Erythroblast (primary cell): ENCODE measurements at places on chromosomes 2 and 18.

DNA sequence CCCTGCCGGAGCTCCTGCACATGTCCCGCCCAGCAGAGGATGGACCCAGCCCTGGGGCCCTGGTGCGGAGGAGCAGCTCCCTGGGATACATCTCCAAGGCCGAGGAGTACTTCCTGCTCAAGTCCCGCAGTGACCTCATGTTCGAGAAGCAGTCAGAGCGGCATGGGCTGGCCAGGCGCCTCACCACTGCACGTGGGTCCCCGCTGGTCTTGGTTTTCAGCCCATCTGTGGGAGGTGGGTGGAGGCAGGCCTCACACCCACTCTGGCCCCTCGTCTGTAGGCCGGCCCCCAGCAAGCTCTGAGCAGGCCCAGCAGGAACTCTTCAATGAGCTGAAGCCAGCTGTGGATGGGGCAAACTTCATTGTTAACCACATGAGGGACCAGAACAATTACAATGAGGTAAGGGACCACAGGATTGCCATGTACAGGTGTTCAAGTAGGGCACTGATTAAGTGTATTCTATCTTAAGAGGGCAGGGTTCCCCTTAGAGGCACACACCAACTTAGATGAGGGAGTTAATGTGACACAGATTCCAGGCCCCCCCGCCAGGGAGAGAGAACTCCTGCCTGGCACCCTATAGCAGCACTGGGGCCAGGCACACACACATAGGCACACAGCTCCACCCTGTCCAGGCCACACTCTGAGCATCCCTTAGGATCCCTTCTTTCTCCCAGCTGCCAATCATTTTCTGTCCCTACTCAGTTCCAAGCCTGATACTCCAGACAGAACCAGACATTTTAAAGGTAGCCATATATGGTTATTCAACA, 5.4 kb upstream of the CHRNG start:
- no peak for DNase-seq

GRCh38 chr18:48113691-48114090, 183.2 kb upstream of the SMAD2 start:
- no peak for DNase-seq

GRCh38 chr18:41025666-41026065, 929.4 kb upstream of the PIK3C3 start:
- DNase-seq, result no peak

GRCh38 chr2:635687-636621, 41.3 kb downstream of the TMEM18 start:
- no peak for DNase-seq

- no peak for DNase-seq
These were observed 66.1 kb downstream of the CHST9 start for GRCh38 chr18:27118973-27119372.

GRCh38 chr2:36478332-36478738, 119.6 kb downstream of the FEZ2 start:
- DNase-seq, result peak; percentile 63

DNA sequence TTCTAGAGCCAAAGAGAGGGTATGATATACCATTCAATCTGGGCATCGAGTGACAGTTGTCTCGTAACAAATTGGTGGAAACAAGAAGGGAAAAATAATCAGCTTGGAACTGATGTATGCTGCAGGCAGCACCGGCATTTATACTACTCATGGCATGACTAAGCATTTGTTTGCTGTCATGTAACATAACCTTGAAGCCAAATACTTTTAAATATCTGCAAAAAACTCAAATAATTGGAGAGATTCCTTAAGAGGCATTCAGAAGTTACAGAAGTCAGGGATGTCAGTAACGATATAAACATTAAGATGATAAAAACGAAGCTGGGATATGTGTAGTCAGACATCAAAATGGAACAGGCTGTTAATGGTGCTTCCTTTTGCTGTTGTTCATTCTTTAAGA, 157.3 kb upstream of the MMADHC start:
- DNase-seq, result peak; percentile 12

DNA sequence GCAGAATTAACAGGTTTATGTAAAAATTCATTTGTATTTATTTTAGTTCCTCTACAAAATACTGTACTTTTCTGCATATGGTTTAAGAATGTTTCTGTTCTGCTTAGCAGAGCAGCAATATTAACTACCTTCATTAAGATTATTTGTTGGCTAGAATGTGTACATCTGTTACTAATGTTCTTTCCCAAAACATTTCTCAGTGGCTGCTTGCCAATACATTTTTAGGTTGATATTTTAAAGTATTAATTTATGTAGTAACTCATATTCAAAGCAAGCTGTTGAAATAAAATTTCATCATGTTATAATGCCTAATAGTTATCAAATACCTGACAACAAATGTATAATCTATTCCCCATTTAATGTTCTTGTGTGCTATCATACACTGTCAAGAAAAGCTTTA, 40.3 kb downstream of the PRKD3 start:
- no peak for DNase-seq

- DNase-seq, result no peak
These were observed 12.4 kb upstream of the ANKRD44 start for GRCh38 chr2:197322724-197323720.

- no peak for DNase-seq
These were observed 26.1 kb downstream of the NPC1 start for GRCh38 chr18:23560186-23560585.

DNA sequence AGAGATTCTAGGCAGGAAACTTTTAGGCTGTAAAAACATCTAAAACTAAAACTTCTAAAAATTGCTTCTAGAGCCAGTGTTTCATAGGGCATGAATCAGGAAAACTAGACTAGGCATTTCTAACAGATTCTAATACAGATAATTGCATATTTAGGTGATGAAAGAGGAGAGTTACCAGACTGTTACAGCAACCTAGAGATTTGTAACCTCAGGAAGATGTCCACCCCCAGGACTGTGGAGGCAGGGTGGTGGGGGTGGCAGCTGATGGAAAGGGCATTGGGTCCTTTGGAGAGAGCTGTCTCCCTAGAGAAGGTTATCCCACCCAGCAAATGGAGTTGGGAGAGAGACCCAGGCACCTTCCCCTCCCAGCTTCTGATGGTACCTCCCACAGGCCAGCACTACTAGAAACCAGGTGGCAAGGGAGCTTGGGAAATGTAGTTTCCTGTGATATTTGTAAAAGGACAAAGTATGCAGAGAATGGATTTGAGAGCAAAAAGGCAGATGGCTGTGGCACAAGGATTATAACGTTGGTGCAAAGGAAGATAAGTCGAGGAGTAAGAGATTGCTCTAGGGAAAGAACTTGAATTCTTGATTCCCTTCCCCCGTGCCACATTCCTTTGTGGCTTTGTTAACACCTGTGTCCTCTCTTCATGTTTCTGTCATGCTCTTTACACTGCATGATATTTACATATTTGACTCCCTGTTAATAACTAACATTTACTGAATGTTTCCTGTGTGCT, 75.6 kb upstream of the MGAT5 start:
- no peak for DNase-seq

DNA sequence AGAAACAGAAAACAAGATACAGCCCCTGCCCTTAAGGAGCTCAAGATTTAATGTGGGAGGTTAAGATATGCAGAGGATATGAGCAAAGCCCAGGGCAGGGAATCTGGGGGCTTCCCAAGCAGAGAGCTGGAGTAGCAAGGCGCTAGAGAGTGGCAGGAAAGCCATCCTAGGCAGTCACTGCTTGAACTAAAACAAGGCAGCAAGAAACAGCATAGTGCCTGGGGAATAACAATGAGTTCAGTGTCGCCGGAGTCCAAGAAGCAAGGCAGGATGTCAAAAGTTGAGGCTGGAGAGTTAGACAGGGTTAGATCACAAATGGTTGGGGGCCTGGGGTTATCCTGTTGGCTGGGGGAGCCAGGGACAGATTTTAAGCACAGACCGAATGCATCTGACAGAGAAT, 24.6 kb downstream of the CDH2 start:
- no peak for DNase-seq

- no peak for DNase-seq
These were observed 548.0 kb upstream of the SALL3 start for GRCh38 chr18:78431606-78432005.

GRCh38 chr2:189131991-189132390, 47.6 kb downstream of the COL5A2 start:
- no peak for DNase-seq

DNA sequence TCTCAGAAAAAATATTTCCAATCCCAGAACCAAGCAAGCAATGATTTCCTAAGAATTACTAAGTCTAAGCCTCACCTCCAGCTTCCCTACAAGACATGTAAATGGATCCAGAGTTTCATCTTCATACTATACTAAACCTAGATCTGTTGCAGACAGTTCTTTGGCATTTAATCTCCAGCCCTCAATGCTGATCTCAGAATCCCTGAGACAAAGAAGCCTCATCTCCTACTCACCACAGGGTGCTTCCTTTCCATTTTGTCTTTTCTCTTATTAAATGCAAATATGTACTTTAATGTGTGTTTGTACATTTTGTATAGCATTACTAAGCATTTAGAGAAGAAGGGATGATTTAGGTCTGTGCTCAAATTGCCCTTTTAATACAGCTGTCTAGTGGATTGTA, 954.9 kb downstream of the TDRD15 start:
- DNase-seq, result no peak

DNA sequence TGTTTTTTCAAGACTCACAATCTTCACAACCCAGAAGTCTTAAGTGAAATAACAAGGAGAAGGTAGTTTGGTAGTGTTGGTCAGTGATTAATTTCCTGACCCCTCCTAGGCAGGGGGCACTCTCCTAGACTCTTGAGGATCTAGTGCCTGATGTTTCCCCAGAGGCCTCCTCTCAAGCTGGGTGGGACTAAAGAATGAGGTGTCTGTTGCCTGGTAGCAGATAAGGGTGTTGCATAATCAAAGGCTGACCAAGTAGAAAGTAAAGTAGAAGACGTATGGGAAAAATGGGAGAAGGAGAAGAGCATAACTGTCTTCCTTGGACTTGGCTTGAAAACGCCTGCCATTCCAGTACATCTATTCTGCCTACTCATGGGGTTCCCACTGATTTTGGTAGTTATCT, 37.8 kb downstream of the VIT start:
- DNase-seq, result peak; percentile 2

- peak; percentile 21 for DNase-seq
These were observed 118.7 kb downstream of the EPB41L3 start for GRCh38 chr18:5424903-5425664.

- DNase-seq, result no peak
These were observed 135.6 kb downstream of the ARHGAP15 start for GRCh38 chr2:143264851-143265250.

GRCh38 chr2:32572030-32572429, 55.8 kb upstream of the TTC27 start:
- DNase-seq, result no peak

DNA sequence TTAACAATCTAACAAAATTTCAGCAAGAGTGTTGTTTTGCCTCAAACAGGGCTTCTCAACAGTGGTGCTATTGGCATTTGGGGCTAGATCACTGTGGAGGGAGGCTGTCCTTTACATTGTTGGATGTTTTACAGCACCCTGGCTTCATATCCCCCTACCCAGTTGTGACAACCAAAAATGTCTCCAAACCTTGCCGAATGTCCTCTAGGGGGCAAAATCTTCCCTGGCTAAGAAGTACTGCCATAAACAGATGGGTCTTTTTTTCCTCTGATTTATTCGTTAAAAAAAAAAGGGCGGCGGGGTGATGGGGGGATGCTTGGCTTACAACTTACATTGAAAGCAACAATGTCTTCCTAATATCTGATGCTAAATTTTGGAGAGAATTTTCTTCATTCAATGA, 207.6 kb upstream of the CCDC150 start:
- no peak for DNase-seq

GRCh38 chr18:58496231-58496630, 132.7 kb downstream of the ALPK2 start:
- DNase-seq, result no peak

DNA sequence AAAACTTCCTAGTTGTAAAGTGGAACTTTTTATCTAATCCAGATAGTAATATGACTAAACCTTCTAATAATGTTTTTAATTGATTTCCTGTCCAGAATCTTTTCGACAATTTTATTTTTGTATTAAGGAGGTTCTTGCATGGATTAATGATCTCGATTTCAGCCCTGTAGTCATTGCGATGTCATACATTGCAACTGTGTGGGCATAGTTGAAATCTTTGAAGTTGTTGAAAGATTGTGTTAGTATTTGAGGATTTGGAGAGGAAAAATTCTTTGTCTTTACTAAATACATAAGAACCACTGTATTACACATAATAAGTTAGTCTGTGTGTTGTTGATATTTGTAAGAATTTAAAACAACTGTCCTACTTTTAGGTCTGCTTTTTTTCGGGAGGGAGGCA, 31.1 kb downstream of the ACSL3 start:
- no peak for DNase-seq

DNA sequence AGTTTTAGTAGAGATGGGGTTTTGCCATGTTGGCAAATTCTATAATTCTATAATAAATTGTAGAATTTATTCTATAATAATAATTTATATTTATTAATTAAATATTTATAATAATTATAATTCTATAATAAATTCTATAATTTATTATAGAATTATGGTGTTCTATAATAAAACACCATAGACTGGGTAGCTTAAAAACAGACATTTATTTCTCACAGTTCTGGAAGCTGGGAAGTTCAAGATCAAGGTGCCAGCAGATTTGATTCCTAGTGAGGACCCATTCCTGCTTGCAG, 130.9 kb upstream of the PELI1 start:
- no peak for DNase-seq

DNA sequence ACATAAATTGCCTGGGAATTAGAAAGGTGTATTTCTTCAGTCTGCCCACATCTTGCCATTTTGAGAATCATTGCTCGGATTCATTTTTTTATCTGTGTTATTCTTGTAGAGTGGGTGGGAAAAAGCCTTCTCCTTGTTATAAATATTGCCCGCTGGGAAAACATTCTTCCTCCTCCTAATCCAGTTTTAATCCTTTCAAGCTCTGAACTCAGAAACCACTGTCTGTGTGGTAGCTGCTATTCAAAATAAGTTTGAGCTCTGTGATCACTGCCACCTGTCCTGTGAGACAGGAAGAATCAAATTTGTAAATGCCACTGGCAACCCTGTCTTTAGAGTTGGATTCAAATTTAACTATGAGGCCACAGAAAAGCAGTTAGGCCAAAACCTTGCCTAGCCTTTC, 1875.2 kb upstream of the PIK3C3 start:
- DNase-seq, result no peak

GRCh38 chr2:201733544-201733943, 35.1 kb upstream of the MPP4 start:
- DNase-seq, result no peak

- no peak for DNase-seq
These were observed 60.4 kb downstream of the FIGN start for GRCh38 chr2:163675388-163675787.

GRCh38 chr2:62305421-62306176, 109.7 kb downstream of the B3GNT2 start:
- peak; percentile 87 for DNase-seq

GRCh38 chr2:96933305-96934181, 52.8 kb downstream of the FAM178B start:
- DNase-seq, result no peak

GRCh38 chr2:108564510-108564909, 30.2 kb downstream of the LIMS1 start:
- no peak for DNase-seq

GRCh38 chr2:31980674-31981356, 30.0 kb downstream of the MEMO1 start:
- peak; percentile 73 for DNase-seq
